ENCODE measurements at places on chromosomes 4 and X.

GRCh38 chr4:13601048-13601447 lies 26.5 kb downstream of the BOD1L1 start:
- DNase-seq = no peak

- no peak for DNase-seq
Observed at GRCh38 chrX:152202886-152203285, 64.5 kb upstream of the MAGEA10 start.

DNA sequence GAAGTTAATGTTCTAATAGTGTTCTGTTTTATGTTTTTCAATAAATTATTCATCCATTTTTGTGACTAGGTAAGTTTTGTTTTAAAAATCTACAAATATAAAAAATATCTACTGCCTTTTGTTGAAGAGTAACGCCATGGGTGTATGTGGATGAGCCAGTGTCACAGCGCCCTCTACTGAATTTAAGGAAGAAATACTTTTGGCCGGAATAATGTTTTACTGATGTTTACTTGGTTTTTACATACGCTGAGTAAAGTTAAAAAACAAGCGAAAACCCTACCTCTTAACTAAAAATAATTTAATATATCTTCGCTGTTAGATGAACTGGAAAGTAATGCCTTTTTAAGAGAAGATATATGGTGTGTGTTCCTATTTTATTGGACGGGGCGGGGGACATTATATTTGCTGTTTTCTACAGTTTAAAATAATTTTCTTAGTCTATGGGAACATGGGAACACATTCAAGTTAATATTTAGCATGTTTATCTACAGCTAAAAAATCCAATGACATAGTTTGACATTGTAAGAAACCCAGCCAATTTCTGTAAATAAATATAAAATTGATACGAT lies 86.1 kb downstream of the CPE start:
- no peak for DNase-seq

- no peak for DNase-seq
Observed at GRCh38 chr4:80608281-80608980, 272.9 kb downstream of the CFAP299 start.

Data from Right ventricle myocardium superior (tissue), 1 donor.